Heart left ventricle (tissue), 16 donors: ENCODE measurements at places on chromosomes 6 and 20.

DNA sequence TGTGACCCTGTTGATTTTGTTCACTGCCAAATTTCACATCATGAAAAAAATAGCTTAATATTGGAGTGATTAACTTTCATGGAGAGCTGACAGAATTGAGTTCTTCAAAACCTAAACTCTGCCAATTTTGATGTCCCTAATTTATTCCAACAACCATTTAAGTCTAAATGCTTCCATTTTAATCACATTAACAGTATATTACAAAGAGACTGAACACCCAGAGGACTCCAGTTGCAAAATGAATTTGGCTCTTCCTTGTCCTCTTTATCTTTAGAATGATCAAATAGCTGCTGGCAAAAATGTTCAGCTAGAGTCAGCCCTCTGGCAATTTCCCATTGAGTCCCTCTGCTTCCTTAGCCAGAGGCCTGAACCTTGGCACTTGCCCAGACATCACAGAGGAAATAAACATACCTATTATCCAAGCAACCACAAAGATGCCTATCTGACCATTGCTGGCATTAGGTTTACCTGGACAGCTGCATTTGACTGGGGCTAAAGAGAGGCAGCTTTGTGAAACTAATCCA is 299.0 kb upstream of the STXBP5 start:
- H3K27me3 ChIP-seq: no peaks in the 10 kb centered on the region
- no peak for DNase-seq
- H3K4me1 ChIP-seq: no peaks in the 10 kb centered on the region
- no peak overlapping the region for H3K27ac ChIP-seq

GRCh38 chr20:43781215-43781614 is 54.4 kb upstream of the GTSF1L start:
- H3K4me1 ChIP-seq: no peaks in the 10 kb centered on the region
- no peaks in the 10 kb centered on the region for H3K27me3 ChIP-seq
- H3K4me3 ChIP-seq: no peak overlapping the region
- DNase-seq: no peak
- H3K36me3 ChIP-seq: no peaks in the 10 kb centered on the region

GRCh38 chr6:143607168-143607567 is 70.6 kb upstream of the PHACTR2 start:
- no peak overlapping the region for H3K4me3 ChIP-seq
- H3K27ac ChIP-seq: no peak overlapping the region
- H3K4me1 ChIP-seq: peaks cover 18% of the 10 kb centered on the region
- DNase-seq: no peak
- no peaks in the 10 kb centered on the region for H3K36me3 ChIP-seq
- H3K27me3 ChIP-seq: no peaks in the 10 kb centered on the region

- no peak for DNase-seq
- no peaks in the 10 kb centered on the region for H3K27me3 ChIP-seq
- no peak overlapping the region for H3K4me3 ChIP-seq
- no peaks in the 10 kb centered on the region for H3K36me3 ChIP-seq
These were observed 22.7 kb downstream of the COL11A2 start for GRCh38 chr6:33169291-33170175.
